ENCODE measurements at places on chromosomes 5 and 9. TPM values are rescaled to one million over a fixed set of nuclear protein-coding genes. Genes with fewer than 3 reads are reported as not detected.

The PHF2 gene
- 18.3 TPM for total RNA-seq

The C5orf22 gene
- total RNA-seq = 12.3 TPM

The PHYHD1 gene
- 0.17 TPM for total RNA-seq

The FBP1 gene
- not detected for total RNA-seq

The DDX41 gene
- 129 TPM for total RNA-seq

The SIT1 gene
- not detected for total RNA-seq

The QRFP gene
- not detected for total RNA-seq

The PDE8B gene
- total RNA-seq = 1.3 TPM

The NME5 gene
- not detected for total RNA-seq

The C5orf52 gene
- total RNA-seq = not detected

The BTNL3 gene
- total RNA-seq = not detected

The TRIM52 gene
- 7.6 TPM for total RNA-seq

The SNCAIP gene
- total RNA-seq = not detected

The TRAF1 gene
- total RNA-seq = 7.0 TPM

The AUH gene
- total RNA-seq = 12.2 TPM

The FOXD1 gene
- total RNA-seq = 18.1 TPM

The SVEP1 gene
- 1.9 TPM for total RNA-seq

The NPR3 gene
- total RNA-seq = 23.2 TPM

The CDC25C gene
- 12.0 TPM for total RNA-seq

The TSLP gene
- not detected for total RNA-seq

The PCDHA1 gene
- 0.10 TPM for total RNA-seq

The SMIM32 gene
- total RNA-seq = not detected

The DOCK2 gene
- 3.5 TPM for total RNA-seq

The DRD1 gene
- total RNA-seq = 0.77 TPM

The CATSPER3 gene
- 0.49 TPM for total RNA-seq

The PROB1 gene
- 0.36 TPM for total RNA-seq

The HSD17B3 gene
- total RNA-seq = 0.31 TPM

The POLE3 gene
- 134 TPM for total RNA-seq

The IRX1 gene
- total RNA-seq = not detected

The MZB1 gene
- not detected for total RNA-seq

The CD180 gene
- not detected for total RNA-seq

The ZNF367 gene
- total RNA-seq = 7.1 TPM

The SPATA31A7 gene
- total RNA-seq = not detected

The CDH9 gene
- total RNA-seq = not detected

The LURAP1L gene
- 13.9 TPM for total RNA-seq

The FOXD4L4 gene
- total RNA-seq = not detected

The CTSV gene
- total RNA-seq = 12.4 TPM

The SPATA31E1 gene
- total RNA-seq = not detected

The TRIM14 gene
- 14.7 TPM for total RNA-seq

The N4BP3 gene
- 1.5 TPM for total RNA-seq

The FBXW2 gene
- 43.8 TPM for total RNA-seq

The PCDHA6 gene
- total RNA-seq = not detected

The OGN gene
- not detected for total RNA-seq

The SPINK6 gene
- total RNA-seq = 0.53 TPM

The MVB12B gene
- 7.8 TPM for total RNA-seq

The MRPS27 gene
- total RNA-seq = 63.5 TPM

The MXD3 gene
- 16.5 TPM for total RNA-seq

The FOXB2 gene
- not detected for total RNA-seq

The SV2C gene
- total RNA-seq = not detected

The RAI14 gene
- 99.8 TPM for total RNA-seq

The PCDHA3 gene
- 0.92 TPM for total RNA-seq

The MARCHF11 gene
- total RNA-seq = not detected

The GZMA gene
- total RNA-seq = not detected

The SLC6A7 gene
- total RNA-seq = 0.02 TPM

The OR13C3 gene
- not detected for total RNA-seq

The ARHGEF39 gene
- 18.4 TPM for total RNA-seq

The FAM78A gene
- 0.40 TPM for total RNA-seq
